PC-3 (cell line): ENCODE measurements at places on chromosomes 5 and 9.

DNA sequence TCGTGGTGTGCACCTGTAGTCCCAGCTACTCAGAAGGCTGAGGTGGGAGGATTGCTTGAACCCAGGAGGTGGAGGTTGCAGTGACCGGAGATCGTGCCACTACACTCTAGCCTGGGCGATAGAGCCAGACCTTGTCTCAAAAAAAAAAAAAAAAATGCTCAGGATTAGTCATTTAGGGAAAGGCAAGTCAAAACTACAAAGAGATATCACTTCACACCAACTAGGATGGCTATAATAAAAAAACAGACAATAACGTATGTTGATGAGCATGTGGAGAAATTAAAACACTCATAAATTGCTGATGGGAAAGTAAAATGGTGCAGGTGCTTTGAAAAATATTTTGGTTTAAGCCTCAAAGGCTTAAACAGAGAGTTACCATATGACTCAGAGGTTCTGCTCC, 6.3 kb upstream of the ANKRD34B start:
- no peak for DNase-seq

- no peak for DNase-seq
Observed at GRCh38 chr5:31007672-31008071, 185.8 kb upstream of the CDH6 start.

- DNase-seq, result no peak
Observed at GRCh38 chr9:16068476-16068875, 515.6 kb downstream of the CCDC171 start.

GRCh38 chr9:83535736-83536135, 2.5 kb downstream of the FRMD3 start:
- no peak for DNase-seq

DNA sequence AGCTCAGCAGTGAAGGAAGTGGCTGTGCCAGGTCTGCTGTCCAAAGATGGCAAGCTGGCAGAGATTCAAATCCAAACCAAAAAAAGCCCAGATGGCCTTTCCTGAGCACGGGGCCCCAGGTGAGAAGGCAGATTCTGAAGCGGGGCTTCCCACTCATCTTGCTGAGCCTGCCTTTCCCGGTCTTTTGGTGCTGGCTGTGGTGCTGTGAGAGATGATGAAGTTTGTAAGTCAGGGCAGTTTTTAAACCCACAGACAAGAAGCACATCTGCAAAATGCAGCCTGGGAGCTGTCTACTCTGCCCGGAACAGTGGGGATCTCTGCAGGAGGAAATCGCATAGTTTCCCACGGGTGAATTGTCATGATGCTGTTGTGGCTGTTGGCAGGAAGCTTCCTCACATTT, 85.0 kb upstream of the IRX4 start:
- DNase-seq, result no peak

- no peak for DNase-seq
Observed at GRCh38 chr9:4148751-4149150, 151.1 kb downstream of the GLIS3 start.

- no peak for DNase-seq
Observed at GRCh38 chr5:51384281-51384840, 1.1 kb downstream of the ISL1 start.

DNA sequence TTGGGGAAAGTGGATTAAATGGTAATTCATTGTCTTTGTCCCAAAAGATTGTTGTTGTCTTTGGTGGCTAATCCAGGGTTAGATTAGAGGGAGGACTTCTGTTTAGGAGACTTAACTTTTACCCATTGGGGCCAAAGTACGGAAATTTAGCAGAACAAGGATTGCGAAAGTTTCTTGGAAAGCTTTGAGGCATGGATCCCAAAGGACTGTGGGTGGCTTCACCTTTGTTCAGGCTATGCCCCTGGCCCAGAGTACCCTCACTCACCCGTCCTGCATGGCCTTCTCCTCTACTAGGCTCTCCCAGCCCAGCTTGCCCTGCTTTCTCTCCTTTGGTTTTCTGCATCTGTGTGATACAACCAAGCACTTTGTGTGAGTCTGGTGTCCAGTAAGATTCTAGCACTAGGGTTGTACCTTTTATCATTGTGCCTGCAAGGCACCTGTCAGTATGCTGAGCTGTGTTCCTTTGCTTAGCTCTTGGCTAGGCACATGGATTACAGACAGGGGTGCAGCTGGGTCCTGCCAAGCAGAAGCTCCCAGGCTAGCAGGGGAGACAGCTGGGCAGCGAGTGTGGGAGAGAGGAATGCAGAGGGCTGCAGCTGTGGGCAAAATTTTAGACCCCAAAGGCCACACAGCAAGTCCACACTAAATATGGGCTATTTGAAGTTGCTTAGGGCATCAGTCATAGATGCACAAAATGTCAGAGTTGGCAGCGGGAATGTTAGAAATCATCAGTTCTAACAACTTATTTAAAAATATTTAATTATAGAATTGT, 3.2 kb downstream of the PPARGC1B start:
- no peak for DNase-seq
